ENCODE measurements at places on chromosomes 2 and 18.

- no peak for DNase-seq
Observed at GRCh38 chr2:167018590-167018989, 130.3 kb downstream of the XIRP2 start.

DNA sequence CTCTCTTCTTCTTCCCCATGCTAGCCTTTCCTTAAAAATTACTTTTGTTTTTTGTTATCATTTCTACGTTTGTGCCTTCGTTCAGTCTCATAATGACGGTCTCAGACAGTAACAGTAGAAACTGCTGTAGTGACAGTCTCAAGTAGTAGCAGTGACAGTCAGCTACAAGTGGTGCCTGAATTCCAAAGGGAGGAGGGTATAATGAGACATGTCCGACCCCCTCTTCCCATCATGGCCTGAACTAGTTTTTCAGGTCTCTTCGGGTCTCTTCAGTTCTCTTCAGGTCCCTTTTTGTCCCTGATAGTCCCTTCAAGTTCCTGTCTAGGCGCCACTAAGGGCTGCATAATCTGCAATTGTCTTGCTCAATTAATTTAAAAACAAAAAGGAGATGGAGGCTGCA is 12.6 kb downstream of the TMEM131 start:
- DNase-seq: no peak

GRCh38 chr2:100104718-100105677 is 37.4 kb downstream of the AFF3 start:
- DNase-seq: peak; percentile 94

GRCh38 chr2:151716721-151717120 is 17.6 kb downstream of the NEB start:
- no peak for DNase-seq

GRCh38 chr2:6077585-6077984 is 385.4 kb downstream of the SOX11 start:
- DNase-seq: no peak

GRCh38 chr18:22465859-22466457 is 48.2 kb upstream of the CTAGE1 start:
- peak; percentile 90 for DNase-seq

- DNase-seq: no peak
Observed at GRCh38 chr2:207046724-207047123, 107.4 kb downstream of the CPO start.

GRCh38 chr18:55338978-55339650 is 248.9 kb downstream of the TCF4 start:
- no peak for DNase-seq

- DNase-seq: no peak
Observed at GRCh38 chr2:170814533-170815230, 2.0 kb upstream of the GAD1 start.

DNA sequence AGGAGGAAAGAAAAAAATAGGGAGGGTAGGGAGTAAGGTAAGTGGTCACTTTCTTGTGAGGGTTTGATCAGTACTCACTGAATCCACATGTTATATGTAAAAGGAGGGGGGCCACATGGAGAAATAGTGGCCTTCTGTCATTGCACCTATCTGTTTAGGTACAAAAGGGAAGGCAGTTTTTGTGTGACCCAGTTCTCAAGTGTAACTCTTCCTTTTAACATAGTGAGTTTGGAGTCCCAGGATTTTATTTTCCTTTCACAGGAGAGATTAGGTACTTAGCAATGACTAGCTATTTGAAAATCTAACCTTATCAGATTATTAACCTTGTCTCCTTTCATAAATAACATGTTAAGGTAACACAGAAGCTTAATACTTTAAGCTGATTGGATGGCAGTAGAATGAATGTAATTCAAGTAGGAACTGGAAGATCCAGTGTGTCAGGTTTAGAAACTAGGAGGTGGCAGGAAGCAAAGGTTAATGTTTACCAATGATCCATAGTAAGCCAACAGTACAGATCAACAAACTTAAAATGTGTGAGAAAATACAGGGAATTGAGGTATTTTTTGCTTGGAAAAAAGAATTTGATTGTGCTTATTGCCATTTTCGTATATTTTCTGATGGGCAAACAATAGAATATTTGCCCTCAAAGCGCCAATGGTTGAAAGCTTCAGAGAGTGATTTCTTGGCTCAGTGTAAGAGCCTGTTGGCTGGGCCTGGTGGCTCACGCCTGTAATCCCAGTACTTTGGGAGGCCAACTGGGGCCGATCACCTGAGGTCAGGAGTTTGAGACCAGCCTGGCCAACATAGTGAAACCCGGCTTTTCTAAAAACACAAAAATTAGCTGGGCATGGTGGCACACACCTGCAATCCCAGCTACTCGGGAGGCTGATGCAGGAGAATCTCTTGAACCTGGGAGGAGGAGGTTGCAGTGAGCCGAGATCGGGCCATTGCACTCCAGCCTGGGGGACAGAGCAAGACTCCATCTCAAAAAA is 11.3 kb downstream of the HNMT start:
- no peak for DNase-seq

- DNase-seq: no peak
Observed at GRCh38 chr18:78128004-78128403, 851.6 kb upstream of the SALL3 start.

DNA sequence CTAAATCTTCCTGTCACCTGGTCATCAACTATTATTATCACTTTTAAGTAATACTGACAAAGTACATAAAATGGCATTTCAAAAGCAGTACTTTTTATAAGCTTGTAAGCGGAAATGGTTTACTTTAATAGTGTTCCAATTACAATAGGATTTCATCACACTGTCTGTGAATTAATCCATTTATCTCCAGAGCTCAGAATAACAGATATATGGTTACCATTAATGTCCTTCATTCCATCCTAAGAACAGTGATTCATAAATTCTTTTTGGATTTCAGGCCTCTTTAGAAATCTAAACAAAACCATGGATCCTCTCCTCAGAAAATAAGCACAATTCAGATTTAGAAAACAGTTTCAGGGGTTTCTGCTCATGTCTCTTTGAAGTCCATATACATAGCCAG is 68.4 kb downstream of the PID1 start:
- DNase-seq: no peak

- peak; percentile 85 for DNase-seq
Observed at GRCh38 chr2:101140978-101141655, 10.1 kb downstream of the TBC1D8 start.

GRCh38 chr2:62216616-62217015 is 20.7 kb downstream of the B3GNT2 start:
- peak; percentile 88 for DNase-seq

DNA sequence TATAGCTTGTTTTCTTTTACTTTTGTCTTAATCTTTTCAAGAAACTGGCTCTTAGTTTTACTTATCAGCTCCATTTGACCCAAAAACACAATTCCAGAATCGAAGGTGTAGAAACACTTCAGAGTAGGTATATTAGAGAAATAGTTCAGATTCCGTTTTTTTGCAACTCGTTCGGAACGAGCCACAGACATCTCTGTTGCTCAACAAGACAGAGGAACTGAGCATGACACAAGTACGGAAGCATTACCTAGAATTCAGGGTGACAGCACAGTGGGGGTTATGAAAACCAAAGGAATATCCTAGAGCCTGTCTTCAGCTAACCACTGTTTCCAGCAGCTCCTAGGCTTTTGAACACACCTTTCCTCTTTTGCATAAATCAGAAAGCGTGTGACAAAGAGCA is 5.0 kb downstream of the HRH4 start:
- DNase-seq: no peak

- no peak for DNase-seq
Observed at GRCh38 chr2:173030561-173031490, 44.8 kb upstream of the MAP3K20 start.

DNA sequence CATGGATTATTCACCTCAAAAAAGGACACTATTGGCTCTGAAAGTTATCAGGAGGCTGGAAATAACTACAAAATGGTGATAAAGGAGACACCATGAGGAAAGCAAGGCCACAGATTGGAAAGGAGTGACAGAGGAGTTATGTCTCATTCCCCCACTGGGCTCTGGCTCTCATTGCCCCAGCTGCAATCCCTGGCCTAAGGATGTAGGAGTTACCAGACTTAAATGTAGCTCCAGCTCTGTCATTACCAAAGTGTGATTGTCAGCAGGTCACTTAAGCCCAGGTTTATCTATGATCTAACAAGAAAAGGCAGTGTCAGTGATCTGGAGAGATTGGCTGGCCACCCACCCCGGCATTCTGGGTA is 1228.2 kb upstream of the DDX18 start:
- no peak for DNase-seq

- DNase-seq: no peak
Observed at GRCh38 chr2:38978296-38978903, 88.7 kb downstream of the ARHGEF33 start.

DNA sequence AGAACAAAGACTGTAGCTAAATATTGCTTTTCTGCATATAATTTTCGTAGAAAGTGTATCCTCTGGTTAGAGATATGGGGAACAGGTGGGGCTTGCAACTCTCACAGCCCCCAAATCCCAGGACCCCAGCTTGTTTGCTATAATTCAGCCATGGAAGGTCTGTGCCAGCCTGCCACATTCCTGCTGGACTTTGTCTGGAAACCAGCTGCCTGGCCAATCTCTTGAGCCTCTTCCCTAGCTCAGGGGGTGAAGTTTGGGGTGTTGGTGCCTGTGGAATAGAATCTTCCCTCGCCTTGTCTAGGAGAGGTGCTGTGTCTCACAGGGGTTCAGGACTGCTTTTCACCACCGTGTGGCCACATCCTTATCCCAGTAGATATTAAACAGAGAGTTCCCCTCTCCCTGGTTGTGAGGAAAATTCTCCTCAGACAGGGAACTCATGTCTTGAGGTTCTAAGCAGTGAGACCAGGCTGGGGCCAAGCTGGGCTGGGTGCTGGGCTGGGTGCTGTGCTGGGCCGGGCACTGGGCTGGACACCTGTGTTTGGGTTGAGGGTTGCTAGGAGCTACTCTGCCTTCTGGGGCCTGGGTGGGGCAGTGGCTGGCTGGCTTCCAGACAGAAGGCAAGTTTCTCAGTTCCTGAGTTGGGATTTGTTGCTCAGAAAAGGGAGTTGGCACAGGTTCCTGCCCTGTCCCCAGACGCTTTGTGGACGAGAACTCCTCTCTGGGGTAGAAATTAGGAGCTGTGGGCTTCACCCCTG is 12.3 kb downstream of the TOGARAM2 start:
- peak; percentile 59 for DNase-seq

- DNase-seq: no peak
Observed at GRCh38 chr18:77000527-77000926, 132.1 kb downstream of the MBP start.

DNA sequence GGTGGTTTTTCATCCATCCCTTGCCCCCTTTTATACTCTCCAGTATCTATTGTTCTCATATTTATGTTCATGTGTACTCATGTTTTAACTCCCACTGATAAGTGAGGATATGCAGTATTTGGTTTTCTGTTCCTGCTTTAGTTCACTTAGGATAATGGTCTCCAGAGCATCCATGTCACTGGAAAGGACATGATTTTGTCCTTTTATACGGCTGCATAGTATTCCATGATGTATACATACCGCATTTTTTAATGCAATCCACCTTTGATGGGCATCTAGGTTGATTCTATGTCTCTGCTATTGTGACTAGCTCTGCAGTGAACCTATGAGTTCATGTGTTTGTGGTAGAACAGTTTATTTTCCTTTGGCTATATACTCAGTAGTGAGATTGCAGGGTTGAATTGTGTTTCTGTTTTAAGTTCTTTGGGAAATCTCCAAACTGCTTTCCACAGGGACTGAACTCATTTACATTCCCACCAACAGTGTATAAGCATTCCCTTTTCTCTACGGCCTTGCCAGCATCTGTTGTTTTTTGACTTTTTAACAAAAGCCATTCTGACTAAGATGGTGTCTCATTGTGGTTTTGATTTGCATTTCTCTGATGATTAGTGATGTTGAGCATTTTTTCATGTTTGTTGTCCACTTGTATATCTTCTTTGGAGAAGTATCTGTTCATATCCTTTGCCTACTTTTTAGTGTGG is 420.2 kb downstream of the THSD7B start:
- no peak for DNase-seq

GRCh38 chr2:18399601-18400000 is 160.9 kb downstream of the RDH14 start:
- no peak for DNase-seq

GRCh38 chr18:10757946-10758345 is 232.1 kb downstream of the NAPG start:
- DNase-seq: no peak

- DNase-seq: no peak
Observed at GRCh38 chr2:30026091-30027055, 105.0 kb upstream of the ALK start.

DNA sequence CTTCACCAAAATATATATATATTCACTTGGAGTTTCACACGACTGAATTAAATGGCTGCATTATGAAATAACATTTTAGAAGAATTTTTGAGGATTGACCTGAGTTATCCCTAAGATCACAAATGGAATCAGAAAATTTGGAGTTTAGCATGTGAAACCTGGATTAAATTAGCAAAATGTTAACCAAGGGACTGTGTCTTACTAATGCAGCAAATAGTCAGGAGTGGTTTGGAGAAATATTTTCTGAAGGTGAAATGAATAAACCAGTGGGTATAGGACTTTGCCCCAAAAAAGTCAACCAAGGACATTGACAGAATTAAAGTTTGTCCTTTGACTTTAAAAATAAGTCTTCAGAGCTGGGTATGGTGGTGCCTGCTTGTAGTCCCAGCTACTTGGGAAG is 111.2 kb downstream of the PRPF40A start:
- DNase-seq: no peak

- no peak for DNase-seq
Observed at GRCh38 chr18:13218368-13218991, at the start of gene LDLRAD4. TSS of gene LDLRAD4 (plus strand) at chr18:13218760.

- DNase-seq: no peak
Observed at GRCh38 chr2:86331384-86331783, 6.0 kb downstream of the REEP1 start.

DNA sequence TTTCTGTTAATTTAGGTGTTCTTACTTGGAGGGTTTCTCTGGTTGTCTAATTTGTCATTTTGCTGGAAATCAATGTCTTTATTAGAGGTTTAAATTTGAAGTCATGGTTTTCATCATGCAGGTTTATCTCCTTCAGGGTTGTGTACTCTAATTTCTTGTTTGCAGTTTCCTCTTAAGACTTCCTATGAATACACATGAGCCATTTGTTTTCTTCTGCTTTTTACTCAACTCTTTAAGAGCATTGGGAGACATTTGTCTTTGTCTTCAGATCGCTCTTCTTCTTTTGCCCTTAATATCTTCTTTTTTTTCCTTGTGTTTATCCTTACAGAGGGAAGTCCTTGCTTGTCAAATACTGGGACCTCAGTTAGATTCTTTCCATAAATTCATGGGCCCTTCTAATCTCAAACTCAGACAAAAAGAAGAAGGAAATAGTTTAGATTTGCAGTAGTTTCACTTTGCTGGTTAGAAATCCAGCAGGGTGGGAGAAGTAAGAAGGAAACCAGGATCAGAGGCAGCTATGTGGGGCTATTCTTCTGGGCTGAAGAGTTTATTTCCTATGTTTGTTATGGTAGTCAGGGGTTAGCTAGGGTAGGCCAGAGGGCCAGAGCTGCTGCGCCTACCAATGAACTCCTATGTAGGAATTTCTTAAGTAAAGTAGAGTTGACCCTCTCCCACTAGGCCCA is 176.6 kb downstream of the DYSF start:
- DNase-seq: no peak
